GM23248 (cell line): ENCODE measurements at places on chromosomes 2 and 18.

- DNase-seq = no peak
Measured at GRCh38 chr2:226898897-226899296, 63.0 kb downstream of the RHBDD1 start.

- DNase-seq = peak; percentile 77
Measured at GRCh38 chr2:1886405-1886992, 142.2 kb upstream of the PXDN start.

DNA sequence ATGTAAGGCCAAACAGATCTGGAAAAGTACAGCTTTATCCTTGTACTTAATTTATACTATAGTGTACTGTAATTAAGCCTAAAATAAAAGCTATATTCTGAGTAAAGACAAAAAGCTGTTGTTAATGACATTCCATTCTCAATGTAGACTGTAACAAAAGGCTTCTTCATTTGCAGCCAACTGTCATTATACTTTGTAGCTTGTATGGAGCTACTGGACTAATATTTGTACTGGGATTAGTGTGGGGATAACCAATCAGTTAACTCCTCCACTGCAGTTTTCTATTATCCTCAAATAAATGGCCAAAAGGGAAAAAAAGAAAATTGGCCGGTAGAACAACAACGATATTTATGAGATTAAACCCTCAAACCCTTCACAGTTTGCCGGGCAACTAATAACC lies 66.5 kb downstream of the STK39 start:
- DNase-seq = no peak

GRCh38 chr2:10530607-10531239 lies 82.6 kb upstream of the ODC1 start:
- peak; percentile 26 for DNase-seq

- DNase-seq = peak; percentile 75
Measured at GRCh38 chr2:70362661-70363060, 60.8 kb upstream of the FAM136A start.
